NCI-H774 (cell line): ENCODE measurements at places on chromosomes 6 and 20.

DNA sequence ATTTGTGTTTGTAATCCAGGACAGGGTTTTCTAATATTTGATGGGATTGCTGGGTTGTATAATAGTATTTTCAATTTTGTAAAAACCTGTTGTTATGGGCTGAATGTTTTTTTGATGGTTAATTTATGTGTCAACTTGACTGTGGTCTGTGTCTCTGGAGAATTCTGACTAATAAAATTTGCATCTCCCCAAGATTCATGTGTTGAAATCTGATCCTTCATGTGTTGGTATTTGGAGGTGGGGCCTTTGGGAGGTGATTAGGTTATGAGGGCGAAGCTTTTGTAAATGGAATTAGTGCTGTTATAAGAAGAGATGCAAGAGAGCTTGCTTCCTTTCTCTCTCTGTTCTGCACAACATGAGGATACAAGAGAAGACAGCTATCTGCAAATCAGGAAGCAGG lies 48.7 kb upstream of the SAMD5 start:
- DNase-seq: no peak

DNA sequence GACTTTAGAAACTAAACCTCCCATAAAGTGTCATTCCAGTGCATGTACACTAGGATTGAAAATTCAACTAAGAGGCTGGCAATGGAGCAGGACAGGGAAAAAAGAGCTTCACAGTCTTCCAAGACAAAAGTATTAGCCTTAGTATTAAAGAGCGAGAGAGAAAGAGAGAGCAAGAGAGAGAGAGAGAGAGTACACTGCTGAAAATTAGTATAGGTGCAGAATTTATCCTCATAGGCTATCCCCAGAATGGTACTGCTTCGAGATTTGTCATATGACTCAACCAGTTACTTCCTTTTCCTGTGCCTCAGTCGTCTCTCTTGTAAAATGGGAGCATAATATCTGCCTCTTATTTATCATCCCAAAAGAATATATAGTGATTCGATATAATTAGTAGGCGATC lies 543.2 kb upstream of the JARID2 start:
- no peak for DNase-seq

GRCh38 chr6:149079456-149079855 lies 238.1 kb upstream of the TAB2 start:
- DNase-seq: no peak

- DNase-seq: no peak
Observed at GRCh38 chr20:44450281-44450889, 25.3 kb upstream of the TTPAL start.

DNA sequence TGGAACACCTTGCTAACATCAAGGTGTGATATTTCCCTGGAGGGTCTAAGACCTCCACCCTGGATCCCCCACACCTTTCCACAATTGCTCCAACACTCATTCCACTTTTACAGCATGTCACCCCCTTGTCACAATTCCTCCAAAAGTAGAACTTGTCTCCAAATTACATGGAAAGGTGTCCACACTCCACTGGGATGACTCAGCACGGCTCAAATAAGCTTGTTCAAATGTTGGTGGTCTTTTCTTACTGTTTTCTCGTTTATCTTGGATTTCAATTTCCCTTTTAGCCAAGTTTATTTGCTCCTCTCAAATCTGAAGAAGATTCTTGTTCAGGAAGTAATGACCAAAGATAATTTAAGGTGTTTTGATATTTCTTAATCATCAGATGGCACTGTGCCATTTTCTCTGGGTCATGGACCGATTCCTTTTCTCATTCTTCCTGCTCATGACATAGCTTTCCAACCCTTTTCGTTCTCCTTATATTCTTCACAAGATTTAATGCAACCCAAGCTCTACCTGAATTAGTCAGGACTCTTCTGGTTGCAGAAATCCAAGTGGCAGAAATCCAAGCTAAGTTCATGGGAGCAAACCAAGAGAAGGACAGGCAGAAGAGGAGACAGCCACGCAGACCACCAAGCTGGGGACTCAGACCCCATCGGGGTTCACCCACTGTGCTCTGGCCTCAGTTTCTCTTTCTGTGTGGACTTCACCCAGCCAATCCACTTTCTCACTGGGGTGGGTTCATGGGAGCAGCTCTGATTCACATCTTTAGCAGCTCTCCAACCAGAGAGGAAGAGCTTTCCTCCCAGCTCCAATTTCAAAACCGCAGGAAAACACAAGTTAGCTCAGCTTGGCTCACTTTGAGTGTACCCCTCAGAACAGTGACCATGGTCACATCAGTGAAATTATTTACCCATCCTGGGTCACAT lies 110.5 kb upstream of the CDYL start:
- no peak for DNase-seq

DNA sequence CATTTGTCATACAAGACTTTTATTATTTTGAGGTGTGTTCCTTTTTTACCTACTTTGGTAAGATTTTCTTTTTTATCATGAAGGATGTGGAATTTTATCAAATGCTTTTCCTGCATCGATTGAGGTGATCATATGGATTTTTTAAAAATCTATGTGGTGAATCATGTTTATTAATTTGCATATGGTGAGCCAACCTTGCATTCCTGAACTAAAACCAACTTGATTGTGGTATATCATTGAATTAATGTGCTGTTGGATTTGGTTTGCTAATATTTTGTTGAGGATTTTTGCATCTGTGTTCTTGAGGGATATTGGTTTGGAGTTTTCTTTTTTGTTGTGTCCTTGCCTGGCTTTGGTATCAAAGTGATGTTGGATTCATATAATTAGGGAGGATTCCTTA lies 848.1 kb upstream of the EYS start:
- DNase-seq: no peak

DNA sequence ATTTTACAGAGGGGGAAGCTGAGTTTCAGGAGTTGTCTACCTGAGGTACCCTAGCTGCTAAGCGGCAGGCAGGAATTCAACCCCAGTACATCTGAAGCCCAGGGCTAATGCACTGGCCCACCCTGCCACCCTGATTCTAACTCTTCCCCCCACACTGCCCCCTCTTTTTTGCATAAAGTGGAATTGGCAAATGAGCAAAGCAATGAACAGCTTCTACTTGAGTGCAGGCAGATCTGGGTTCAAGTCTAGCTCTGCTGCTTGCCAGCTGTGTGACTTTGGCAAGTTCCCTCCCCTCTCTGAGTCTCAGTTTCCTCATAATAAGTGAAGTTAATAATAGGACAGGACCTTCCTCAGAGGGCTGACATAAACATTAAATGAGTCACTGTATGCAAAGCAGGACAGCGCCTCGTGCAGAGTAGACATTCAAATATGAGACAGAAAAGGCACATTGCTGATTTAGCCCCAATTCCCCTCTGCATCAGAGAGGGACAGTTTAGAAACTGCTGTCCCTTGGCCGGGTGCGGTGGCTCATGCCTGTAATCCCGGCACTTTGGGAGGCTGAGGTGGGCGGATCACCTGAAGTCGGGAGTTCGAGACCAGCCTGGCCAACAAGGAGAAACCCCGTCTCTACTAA lies 4.7 kb downstream of the ADA start:
- DNase-seq: no peak

- no peak for DNase-seq
Observed at GRCh38 chr20:7459083-7459482, 481.2 kb downstream of the HAO1 start.

GRCh38 chr6:30612687-30613248 lies 4.3 kb downstream of the PPP1R10 start:
- no peak for DNase-seq

GRCh38 chr6:73134588-73134987 lies 90.7 kb downstream of the KHDC1L start:
- DNase-seq: no peak

DNA sequence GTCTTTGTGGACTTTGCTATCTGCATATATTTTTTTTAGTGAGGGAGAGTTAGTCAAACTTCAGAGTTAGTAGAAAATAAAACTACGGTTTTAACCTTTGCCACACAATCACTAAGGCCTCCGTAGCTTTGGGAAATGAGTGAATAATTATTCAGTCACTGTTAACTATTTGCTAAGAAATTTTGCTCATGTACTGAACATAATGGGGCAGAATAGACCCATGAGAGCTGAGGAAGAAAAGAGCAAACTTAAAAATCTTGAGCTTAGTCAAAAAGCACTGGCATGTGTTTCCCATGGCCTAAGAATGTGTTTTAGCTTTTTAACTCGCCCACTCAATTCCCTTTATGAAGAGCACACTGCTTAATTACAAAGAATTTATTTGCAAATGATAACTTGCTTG lies 60.4 kb upstream of the SUPT3H start:
- no peak for DNase-seq

DNA sequence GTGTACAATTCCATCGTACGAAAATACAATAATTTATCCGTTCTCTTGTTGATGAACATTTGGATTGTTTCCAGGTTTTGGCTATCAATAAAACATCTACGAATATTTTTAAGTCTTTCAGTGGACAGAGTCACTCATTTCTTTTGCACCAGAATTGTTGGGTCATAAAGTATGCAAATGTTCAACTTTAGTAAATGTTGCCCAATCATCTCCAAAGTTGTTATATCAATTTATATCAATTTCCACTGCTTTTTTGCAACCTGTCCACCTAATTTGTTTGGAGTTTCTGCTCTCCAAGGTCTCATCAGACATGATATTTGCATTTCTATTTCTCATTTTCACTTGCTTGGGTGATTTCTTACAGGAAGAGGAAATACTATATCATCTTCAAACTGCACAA lies 10.5 kb downstream of the TMEM239 start:
- DNase-seq: no peak

DNA sequence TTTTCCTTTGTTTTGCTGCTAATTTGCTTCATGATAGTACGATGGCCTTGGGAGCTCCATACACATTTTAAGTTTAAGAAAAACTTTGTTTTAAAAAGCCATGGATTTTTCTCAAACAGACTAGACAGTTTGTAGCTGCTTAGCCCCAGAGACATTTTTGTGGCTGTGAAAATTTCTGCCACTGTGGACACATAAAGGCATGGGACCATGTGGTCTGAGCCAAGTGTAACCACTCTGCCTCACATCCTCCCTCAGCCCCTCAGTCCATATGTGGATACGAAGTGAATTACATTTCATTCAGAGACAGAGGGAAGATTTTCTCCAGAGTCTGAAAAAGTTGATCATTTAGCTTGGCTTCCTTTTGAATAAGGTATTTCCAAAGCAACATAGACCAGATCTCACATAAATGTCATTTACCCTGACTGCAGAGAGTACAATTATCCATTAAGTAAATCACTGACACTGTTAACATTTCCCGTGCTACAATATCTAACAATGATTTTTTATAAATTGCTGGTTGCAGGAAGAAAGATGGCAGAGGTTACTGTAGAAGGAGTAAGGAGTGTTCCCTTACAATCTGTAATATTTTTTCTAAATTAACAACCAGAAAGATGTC lies 87.4 kb downstream of the GJA1 start:
- DNase-seq: no peak
